ENCODE measurements at places on chromosomes 2 and 18.

DNA sequence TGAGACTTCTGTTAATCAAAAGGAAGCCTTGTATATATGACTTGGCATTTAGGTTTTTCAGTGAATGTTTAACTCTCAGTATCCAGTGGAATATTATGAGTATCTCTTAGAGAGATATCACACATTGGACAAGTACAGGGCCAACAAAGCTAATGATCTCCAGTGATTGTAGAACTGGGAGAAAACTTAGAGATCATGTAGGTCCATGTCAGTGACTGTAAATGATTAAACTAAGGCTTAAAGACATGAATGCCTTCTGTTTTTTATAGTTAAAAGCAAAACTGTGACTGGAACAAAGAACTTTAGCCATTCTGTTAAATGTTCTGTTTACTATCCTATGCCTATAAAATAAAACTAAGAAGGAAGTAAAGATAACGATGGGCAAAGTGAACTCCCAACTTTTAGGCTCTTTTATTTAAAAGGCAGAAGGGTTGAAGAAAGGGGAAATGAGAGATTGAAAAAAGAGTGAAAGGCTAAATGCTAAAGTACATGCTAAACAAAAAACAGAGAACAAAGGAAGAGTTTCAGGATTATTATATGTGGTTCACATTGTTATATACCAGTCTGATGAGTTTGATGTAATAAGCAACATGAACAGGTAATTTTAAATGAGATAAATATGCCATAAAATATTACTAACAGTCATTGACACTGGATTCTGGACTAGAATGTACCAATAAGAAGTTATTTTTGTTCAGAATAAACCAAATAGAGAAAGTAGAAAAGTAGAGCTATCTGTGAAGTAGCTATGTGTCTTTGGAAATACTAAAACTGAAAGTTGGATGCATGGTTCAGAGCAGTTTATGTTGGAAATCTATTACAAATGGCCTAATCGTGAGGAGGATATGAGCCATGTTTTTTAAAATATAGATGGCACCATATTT lies 37.1 kb upstream of the TNFRSF11A start:
- no peak for DNase-seq

DNA sequence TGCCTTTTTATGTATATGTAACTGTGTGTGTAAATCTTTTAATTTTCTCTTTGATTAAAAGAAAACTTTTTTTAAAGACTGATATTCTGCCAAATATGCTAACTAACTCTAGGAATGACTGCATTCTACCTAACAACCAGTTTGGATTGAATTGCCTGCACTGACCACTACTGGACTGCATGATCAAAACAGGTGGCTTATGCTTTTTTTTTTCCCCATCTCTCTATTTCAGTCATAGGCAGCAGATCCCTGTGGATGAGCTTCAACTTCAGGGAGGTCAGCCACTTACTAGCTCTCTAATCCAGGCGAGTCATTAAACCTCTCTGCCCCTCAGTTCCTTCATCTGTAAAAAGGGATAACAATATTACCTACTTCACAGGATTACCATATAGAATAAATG lies 138.6 kb upstream of the SERTAD2 start:
- no peak for DNase-seq

DNA sequence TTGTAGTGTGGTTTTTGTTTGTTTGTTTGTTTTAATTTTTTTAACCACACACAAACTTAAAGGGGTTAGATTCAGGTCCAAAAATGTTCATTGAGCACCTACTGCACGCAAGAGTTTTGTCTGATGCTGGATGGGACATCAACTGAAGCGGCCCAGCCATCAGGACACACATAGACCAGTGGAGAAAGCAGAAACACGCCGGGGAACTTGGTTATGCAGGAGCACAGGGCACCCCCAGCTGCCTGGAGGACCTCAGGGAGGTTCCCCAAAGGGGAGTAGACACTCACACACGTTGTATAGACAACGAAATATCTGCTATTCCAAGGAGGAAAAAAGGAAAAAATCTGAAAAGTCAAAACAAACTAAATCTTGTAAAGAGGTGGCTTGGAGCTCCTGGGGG lies 191.7 kb downstream of the GBX2 start:
- DNase-seq = no peak

- DNase-seq = no peak
Observed at GRCh38 chr2:99481941-99482340, 7.9 kb downstream of the REV1 start.

DNA sequence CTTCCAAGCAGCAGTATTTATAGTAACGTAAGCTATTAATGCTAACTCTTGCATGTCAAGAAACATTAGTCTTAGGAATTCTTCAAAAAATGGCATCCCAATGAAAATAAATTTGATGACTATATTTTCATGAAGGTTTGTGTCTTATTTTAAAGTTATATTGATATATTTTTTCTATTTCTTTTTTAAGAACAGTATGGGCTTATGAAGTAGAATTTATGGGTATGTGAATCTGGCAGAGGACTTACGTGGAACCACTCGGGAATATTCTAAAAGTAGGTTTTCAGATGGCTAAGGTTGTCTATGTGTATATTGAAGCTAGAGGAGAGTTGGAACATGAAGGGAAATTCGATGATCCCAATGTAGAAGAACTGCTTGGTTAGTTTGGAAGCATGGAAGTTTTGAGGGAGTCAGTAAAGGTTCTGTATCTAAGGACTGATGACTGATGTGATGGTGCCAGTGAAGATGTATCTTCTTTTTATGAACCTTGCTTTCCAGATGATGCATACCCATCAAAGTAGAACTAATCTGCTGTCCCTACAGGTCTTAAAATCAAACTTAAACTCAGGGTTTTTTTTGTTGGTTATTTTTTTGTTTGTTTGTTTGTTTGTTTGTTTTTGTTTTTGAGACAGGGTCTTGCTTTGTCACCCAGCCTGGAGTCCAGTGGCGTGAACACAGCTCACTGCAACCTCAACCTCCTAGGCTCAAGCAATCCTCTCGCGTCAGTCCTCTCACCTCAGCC lies 39.5 kb downstream of the DDX1 start:
- no peak for DNase-seq

DNA sequence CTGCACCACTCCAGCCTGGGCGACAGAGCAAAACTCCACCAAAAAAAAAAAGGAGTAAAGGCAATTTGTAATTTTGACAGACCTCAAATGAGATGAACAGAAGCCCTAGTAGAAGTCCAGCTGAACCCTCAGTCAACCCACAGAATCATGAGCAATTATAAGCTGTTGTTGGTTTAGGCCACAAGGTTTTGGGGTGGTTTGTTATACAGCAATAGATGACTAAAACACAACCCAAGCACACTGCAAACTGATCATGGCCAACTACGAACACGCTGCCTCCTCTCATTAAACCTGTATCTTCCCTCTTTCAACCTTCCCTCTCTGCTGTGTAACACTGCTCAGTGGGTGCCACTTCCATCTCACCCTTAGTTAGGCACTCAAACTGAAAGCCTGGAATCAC lies 22.1 kb downstream of the AAK1 start:
- no peak for DNase-seq

DNA sequence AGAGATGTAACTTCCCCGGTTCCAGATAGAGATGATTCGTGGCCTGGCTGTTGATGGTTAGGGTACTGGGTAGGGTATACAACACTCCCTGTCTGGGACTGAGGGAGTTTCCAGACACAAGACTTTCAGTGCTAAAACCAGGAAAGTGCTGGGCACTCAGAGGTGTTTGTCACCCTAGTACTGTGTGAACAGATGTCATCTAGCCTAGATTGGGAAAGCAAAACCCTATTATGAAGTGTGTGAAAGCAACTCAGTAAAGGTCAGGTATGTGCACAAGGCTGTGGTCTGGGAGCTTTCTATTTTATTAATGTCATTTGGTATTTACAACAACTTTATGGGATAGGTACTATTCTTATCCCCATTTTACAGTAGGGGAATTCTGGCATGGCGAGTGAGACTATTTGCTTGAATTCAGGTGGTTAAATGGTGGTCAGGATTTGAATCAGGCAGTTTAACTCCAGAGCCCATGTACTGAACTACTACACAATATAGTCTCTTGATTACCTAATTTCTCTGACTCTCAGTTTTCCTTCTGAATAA lies 2.6 kb downstream of the BZW1 start:
- no peak for DNase-seq

GRCh38 chr2:170354855-170355780 lies 177.2 kb downstream of the MYO3B start:
- DNase-seq = no peak

DNA sequence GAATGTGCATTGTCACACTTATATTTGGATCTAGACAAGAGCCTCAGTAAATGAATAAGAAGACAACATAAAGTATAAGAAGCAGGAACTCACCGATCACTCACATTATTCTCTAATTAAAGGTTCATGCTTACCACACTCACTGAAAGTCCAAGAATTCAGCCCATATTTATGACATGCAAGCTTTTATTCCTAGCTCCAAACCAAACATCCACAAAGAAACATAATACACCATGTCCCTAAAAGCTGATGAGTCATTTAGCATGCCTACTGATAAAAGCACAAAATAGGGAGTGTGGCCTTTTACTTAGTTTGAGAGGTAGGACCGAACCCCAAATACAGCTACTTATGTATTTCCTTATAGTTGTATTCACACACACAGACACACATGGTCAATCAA lies 1094.6 kb upstream of the CDH2 start:
- no peak for DNase-seq

GRCh38 chr2:171551836-171552235 lies 29.6 kb downstream of the CYBRD1 start:
- DNase-seq = no peak

- no peak for DNase-seq
Observed at GRCh38 chr2:218145124-218145523, 19.3 kb downstream of the CXCR2 start.

DNA sequence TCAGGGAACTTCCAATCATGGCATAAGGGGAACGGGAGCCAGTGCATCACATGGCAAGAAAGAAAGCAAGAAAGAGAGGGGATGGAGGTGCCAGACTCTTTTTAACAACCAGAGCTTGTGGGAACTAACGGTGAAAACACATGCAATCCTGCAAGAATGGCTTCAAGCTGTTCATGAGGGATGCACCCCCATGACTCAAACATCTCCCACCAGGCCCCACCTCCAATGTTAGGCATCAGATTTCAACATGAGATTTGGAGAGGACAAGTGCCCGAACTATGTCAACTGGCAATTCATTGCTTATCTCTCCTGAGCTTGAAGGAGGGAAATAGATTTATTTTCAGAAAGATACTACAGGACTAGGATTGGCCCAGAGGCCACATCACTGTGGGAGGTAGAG lies 270.0 kb downstream of the SLC4A3 start:
- DNase-seq = no peak

GRCh38 chr2:136025057-136025973 lies 39.9 kb upstream of the DARS1 start:
- no peak for DNase-seq

- no peak for DNase-seq
Observed at GRCh38 chr2:112627060-112628040, 18.4 kb upstream of the SLC20A1 start.

- no peak for DNase-seq
Observed at GRCh38 chr2:226969417-226970080, 133.7 kb downstream of the RHBDD1 start.

DNA sequence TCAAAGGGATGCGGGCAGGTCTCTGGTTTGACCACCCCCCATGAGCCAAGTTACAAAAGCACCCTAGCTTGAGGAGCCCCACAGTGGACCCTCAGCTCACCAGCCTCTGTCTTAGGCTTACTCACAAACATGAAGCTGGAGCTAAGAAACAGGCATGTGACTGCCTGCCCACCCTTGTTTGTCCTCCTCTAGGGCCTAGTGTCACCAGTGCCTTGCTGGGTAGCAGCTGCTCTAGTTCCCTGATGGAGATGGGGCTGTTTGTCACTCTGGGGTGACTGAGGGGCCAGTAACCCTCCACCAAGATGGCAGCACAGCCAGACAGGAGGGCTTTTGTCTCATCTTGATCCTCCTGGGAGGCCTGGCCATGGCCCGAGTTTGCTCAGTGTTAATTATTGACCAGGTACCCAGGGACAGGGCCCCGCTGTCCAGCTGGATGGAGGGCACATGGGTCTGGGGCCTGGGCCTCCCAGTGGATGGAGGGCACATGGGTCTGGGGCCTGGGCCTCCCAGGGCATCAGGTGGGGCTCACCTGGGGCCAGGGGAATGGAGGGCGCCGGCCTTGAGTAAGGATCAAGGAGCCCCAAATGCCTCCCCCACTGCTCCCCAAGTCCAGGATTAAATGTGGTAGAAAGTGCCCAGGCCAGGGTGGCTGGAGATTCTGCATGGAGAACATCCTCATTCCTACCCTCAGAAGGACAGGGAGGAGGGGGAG lies 185.9 kb upstream of the HAAO start:
- no peak for DNase-seq

- DNase-seq = no peak
Observed at GRCh38 chr18:59278793-59279192, 5.5 kb upstream of the RAX start.

GRCh38 chr2:37622450-37623100 lies 48.9 kb downstream of the CDC42EP3 start:
- no peak for DNase-seq

- no peak for DNase-seq
Observed at GRCh38 chr2:44290261-44290660, 15.0 kb downstream of the SLC3A1 start.

- DNase-seq = no peak
Observed at GRCh38 chr2:48444404-48444803, 85.5 kb upstream of the STON1 start.

GRCh38 chr2:10497797-10498251 lies 49.7 kb upstream of the ODC1 start:
- DNase-seq = peak; percentile 44

DNA sequence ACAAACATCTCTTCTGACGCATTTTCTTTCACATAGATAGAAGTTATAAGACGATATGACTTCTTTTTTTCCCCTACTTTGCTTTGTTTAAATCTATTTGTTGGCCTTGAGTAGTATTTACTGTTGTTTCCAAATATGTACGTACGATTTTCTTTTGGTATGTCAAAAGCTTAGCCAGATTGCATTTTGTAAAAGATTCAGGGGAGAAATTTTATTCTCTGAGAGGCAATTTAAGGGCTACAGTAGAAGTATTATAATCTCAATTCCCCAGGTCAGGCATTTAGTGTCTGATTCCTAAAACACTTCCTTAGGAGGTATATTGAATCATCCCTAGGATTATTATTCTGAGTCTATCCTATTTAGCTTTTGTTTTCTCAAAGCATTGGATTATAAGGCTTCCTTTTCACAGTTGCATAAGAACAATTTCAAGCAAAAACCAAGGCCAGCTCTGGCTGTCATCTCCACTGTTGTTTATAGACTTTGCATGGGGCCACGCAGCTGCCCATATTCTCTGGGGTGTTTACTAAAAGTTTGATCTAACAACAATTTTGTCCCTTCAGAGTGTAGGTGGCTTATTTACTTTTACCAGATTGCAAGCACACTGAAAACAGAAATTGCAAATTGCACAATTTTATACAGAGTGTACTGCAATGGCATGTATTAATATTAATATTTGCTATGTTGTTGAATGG lies 33.6 kb upstream of the GCG start:
- DNase-seq = no peak

DNA sequence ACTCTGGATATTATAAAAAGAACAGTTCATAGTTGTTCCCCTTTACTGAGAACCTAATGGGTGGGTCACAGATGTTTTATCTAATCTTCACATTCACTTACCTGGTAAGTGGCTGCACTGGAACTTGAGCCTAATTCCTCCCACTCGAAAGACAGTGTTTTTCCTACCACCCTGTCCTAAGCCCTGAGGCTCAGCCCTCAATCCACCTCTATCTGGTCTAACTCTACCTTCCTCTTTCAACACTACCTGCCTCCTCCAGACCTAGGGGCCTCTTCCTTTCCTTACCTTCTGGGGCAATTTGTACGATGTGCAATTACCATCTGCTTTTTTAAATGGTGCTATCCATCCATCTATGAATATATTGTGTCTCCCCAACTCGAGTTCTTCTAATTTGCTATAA lies 9.7 kb upstream of the KIF3C start:
- no peak for DNase-seq
